Stimulated activated CD4-positive, alpha-beta T cell treated with anti-CD3 and anti-CD28 coated beads, Interleukin-4, amount 100 ng/mL, for 1 hour (primary cell): ENCODE measurements at places on chromosomes 3 and 15.
A peak's percentile ranks its signal among the peaks of the same experiment; 100 is the strongest.

GRCh38 chr3:180093535-180093934, 56.8 kb upstream of the PEX5L start:
- no peak for DNase-seq

- no peak for DNase-seq
These were observed 103.8 kb upstream of the MME start for GRCh38 chr3:154976072-154976983.

DNA sequence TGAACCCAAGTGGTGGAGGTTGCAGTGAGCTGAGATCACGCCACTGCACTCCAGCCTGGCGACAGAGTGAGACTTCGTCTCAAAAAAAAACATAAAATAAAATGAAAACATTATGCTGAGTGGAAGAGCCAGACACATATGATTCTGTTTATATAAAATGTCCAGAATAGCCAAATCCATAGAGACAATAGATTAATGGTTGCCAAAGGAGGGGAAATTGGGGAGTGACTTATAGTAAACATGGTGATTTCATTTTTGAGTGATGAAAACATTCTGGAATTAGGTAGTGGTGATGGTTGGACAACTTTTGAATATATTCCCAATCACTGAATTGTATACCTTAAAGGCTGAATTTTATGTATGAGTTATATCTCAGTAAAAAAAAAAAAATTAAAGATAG, 172.0 kb upstream of the BFSP2 start:
- no peak for DNase-seq

DNA sequence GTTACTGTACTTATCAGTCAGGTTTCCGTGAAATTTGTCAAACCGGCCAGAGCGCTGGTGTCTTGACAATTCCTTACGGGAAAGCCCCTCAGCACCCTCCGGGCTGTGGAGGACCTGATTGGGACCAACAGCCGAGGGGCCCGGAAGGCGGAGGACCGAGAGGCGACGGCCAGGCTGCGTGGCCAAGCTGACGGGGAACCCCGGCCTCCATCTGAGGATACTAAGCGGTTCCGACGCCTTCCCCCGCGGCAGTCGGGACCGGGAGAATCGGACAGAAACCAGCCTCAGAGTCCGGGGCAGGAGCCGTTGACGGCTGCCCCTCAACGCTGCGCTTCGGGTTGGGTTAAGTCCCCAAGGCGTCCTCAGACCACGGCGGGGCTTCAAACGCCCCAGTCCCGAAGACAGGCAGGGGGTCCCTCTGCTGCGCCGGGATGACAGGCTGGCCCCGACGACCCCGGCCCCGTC, 499 bp downstream of the ALDH1A2 start:
- peak; percentile 2 for DNase-seq

- DNase-seq = no peak
These were observed 14.7 kb downstream of the VPS39 start for GRCh38 chr15:42193383-42193782.

- DNase-seq = no peak
These were observed 80.4 kb upstream of the MEF2A start for GRCh38 chr15:99485153-99485961.

DNA sequence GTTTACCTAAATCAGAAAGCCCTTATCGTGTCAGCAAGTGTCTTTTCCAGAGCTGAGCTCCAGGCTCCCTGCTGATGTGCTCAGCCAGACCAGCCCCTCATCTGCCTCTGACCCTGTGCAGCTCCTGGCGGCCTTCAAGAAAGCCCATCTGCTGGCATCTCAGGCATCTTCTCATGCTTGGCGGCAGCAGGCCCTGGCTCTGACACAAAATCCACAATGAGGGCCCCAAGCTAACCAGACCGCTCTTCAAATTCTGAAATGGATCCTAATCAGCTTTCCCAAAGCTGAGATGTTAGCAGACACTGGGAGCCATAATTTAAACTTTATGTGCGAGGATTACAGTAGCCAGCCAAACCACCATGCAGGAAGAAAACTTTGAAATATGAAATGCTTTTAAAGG, 50.8 kb upstream of the CTDSPL start:
- no peak for DNase-seq

DNA sequence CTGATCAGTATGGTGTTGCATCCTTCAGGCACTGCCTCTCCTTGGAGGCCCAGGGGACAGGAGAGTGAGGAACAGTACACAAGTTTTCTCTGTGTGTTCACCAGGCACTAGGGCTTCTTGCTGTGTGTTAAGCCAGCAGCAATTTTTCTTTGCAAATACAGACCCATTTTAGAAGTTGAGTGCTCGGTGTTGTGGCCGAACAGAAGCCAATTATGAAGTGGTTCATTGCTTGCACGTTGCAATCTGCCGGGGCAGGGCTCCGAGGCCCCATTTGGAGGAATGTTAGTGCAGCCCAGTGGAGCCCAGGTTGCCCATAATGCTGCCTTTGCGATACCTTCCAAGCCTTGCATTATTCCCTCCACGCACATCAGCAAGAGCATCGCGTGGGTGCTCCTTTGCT, 51.0 kb downstream of the EPHB1 start:
- no peak for DNase-seq

- no peak for DNase-seq
These were observed 99.6 kb downstream of the PGPEP1L start for GRCh38 chr15:98907927-98908471.

- no peak for DNase-seq
These were observed 281.0 kb downstream of the KLF13 start for GRCh38 chr15:31607656-31608055.

GRCh38 chr3:32956750-32957570, 5.5 kb downstream of the CCR4 start:
- DNase-seq = no peak

DNA sequence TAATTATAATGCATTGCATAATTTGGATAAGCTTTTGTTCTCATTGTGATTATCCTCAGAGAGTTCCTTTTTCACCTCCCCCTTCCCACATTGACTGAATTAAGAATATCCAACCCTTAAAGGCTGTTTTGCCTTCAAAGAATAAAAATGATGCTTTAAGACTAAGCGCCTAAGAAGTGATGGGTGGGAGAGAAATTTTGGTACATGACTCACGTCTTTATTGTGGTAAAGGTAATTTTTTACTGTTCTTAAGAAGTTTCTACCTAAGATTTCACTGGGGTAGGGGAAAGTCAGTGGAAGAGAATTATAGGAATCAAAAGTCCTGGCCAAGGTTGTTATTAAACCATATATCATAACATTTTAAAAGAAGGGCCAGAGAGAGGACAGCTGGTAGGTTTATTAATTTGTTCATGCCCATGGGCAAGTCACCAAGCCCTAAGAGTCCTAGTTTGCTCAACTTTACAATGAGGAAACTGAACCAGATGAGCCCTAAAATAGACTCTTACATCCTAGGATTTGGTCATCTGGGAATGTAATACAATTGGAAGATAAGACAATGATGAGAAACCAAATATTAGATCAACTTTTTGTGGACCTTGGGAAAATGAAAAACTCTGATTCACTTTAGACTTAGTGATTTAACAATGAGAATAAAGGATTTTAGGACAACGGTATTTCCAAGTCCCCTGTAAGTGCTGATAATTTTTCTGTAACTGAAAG, 101.1 kb upstream of the RASGRP1 start:
- no peak for DNase-seq

DNA sequence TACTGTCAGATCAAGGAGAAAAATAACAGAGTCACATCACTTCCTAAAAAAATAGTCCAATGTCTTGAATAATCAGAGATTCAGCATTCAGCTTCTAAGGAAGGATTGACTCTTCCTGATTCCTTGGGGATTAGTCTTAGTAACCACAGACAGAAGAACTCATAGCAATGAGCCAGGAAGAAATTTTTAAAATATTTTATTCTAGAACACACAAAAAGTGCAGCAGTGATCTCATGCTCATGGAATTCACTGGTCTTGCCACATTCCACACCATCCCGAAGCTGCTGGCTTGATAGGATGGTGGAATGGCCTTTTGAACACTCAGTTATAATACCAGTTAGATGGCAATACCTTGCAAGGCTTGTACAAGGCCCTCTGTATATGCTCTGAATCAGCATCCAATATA, 43.0 kb upstream of the ABI3BP start:
- no peak for DNase-seq

- no peak for DNase-seq
These were observed 20.5 kb downstream of the IL1RAP start for GRCh38 chr3:190534386-190534785.

DNA sequence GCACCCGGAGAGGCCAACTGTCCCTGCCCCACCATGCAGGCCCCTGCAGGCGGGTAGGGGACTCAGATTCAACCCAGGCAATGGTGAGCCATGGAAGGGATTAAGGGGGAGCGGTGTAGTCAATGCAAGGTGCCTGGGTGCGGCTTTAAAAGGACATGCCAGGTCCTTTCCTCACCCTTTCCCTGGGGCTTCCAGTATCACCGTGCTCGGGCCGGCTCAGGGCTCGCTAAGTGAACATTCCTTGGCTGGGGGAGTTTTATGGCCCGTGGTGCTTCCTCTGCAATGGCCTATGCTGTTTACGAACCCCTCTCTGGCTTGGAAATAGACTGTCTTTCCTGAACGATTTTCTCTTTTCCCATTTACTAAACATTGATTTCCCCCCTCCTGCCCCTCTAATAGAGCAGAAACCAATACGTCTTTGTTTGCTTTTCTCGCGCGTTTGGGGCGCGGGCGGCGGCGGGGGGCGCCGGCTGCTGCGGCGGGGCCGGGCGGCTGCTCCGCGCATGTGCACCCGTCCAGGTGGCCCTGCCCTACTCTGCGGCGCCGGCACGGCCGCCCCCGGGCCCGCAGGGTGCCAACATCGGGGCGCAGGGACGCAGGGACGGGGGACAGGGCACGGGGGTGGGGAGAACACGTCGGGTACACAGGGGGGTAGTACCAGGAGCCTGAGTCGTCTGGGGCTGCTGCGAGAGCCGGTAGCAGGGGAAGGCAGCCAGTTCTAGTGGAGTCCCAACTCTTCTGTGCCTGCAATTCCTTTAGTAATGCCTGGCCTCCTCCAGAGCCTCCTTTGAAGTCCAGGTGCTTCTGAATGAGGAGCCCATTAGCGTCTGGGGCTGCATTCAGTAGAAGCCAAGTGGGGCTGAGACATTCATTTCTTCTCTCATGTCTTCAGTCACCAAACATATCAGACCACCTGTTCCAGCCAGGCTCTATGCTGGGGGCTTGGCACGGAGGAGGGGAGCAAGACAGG, 26.9 kb upstream of the CACNA2D2 start:
- no peak for DNase-seq

DNA sequence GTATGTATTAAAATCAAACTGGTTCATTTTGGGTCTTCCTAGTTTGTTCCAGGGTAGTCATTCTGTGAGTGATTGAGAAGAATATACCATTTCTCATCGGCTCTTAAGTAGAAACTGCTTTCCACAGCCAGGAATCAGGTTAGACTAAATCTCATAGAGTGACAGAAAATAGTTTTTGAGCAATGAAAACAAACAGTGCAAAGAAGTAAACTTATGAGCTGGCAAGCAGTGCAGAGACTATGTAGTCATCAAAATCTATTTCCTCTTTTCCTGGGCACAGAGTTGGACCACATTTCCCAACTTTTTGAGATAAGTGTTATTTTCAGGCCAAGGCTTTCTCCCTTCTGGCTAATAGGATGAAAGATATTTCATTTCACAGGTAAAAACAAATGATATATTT, 66.5 kb downstream of the UBE3A start:
- DNase-seq = no peak

- no peak for DNase-seq
These were observed 55.9 kb upstream of the PHLDB2 start for GRCh38 chr3:111803123-111803593.

GRCh38 chr3:69876073-69876472, 123.5 kb upstream of the SAMMSON start:
- DNase-seq = no peak

DNA sequence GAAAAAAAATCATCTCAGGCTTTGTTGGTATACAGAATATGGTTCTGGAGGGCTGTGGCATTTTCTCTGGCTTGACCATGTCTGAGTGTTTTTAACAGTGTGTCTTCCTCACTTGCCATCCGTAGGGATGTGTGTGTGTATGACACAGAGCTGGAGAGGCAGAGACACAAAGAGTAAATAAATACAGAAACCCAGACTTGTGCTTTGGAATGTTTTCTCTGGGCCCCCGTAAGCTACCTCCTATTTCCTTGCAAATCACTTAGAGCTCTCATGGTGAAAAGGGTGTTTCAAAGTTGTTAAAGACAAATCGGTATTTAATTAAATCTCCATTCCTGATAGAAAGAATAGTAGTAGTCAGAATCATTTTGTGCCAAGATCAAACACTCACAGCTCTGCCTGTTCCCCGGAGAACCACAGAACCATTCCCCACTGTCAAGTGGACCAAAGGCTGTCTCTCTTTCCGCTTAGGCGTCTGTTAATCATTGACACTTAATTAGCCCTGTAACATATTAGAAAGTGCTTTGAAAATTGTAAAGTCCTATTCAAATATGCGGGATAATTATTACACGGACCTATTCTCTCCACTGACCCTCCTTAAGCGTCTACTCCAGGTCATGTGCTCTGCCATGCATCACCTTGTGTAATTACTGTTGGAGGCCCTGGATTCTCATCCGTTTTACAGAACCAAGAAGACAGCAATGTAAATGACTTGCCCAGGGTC, 313.6 kb upstream of the TLE3 start:
- no peak for DNase-seq

DNA sequence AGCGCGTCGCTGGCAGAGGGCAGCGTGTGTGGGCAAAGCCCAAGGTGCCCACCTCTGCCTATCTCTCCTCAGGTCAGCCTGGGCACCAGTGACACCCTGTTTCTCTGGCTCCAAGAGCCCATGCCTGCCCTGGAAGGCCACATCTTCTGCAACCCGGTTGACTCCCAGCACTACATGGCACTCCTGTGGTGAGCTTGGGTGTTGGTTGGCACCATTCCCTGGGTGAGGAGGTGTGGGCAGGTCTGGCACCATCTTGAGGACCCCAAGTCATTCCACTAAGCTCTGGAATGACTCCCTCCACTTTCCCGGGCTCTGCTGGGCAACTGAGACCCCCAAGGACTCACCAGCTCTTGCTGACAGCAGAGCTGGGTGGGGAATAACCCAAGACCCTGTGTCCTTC, 28.5 kb downstream of the XYLB start:
- DNase-seq = no peak

- DNase-seq = no peak
These were observed 455.3 kb downstream of the DIPK2A start for GRCh38 chr3:144426967-144427366.

DNA sequence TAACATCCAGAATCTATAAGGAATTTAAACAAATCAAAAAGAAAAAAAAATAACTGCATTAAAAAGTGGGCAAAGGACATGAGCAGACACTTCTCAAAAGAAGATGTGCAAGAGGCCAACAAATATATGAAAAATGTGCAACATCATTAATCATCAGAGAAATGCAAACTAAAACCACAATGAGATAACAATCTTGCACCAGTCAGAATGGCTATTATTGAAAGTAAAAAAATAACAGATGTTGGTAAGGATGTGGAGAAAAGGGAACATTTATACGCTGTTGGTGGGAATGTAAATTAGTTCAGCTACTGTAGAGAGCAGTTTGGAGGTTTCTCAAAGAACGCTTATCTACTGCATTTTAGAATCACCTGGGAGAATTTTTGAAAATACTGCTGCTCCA, 186.1 kb downstream of the OTOL1 start:
- no peak for DNase-seq
